Occipital lobe (tissue), 3 donors: ENCODE measurements at places on chromosomes 7 and 10.

DNA sequence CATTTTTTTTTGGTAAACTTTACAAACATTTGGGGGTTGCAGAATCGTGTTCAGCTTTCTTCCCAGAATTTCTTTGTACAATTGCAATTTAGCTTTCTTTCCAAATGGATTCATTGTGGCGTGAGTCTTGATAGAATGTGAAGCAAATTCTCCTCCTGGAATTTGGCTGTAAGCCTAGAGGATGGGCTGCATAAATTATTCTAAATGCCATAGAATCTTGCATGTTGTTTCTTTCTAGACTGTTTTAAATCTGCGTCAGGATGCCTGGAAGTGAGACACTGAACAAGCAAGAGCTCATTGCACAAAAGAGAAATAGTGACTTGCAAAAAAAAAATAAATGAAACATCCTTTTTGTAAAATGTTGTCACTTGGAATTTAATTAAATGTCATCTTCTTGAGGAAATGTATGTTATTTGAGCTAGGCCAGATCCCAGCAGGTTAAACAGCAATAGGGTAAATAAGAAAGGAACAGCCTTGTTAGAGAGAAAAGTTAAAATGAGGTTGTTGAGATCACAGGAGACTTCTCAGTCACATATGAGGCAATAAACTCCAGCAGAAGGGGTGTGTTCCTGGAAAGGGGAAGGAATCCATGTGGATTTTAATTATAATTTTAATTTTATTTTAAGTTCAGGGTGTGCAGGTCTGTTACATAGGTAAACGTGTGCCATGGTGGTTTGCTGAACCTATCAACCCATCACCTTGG, 483.0 kb downstream of the PLXDC2 start:
- no peak for DNase-seq

DNA sequence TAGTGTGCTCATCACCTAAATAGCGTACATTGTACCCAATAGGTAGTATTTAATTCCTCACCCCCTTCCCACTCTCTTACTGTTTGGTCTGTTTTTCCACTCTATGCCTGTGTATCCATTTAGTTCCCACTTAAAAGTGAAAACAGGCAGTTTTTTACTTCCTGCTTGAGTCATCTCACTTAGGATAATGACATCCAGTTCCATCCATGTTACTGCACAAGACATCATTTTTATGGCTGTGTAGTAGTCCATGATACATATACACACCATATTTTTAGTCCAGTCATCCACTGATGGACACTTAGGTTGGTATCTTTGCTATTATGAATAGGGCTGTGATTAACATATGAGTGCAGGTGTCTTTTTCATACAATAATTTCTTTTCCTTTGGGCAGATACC, 10.1 kb downstream of the STK17A start:
- no peak for DNase-seq

GRCh38 chr7:77679608-77680007, 16.7 kb upstream of the RSBN1L start:
- no peak for DNase-seq

- no peak for DNase-seq
These were observed 2.8 kb downstream of the SP8 start for GRCh38 chr7:20783700-20784387.

- DNase-seq: no peak
These were observed 39.1 kb downstream of the MTPN start for GRCh38 chr7:135938086-135938485.

DNA sequence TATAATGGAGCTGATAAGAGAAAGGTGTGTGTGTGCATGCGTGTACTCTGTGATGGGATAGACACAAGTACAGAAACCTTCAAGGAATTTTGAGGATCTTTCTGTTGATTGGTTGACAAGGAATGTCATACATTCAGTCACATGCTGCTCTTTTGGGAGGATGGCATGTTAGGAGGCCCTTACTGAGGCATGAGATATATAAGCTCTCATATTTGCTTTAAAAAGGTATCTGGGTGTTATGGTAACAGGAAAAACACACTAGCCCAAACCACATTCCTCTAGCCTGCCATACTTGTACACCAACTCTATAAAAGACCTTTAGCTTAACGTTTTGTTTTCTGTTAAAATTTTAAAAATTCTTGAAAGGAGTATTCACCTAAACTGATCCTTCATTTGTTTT, 72.5 kb upstream of the EGFR start:
- DNase-seq: no peak

DNA sequence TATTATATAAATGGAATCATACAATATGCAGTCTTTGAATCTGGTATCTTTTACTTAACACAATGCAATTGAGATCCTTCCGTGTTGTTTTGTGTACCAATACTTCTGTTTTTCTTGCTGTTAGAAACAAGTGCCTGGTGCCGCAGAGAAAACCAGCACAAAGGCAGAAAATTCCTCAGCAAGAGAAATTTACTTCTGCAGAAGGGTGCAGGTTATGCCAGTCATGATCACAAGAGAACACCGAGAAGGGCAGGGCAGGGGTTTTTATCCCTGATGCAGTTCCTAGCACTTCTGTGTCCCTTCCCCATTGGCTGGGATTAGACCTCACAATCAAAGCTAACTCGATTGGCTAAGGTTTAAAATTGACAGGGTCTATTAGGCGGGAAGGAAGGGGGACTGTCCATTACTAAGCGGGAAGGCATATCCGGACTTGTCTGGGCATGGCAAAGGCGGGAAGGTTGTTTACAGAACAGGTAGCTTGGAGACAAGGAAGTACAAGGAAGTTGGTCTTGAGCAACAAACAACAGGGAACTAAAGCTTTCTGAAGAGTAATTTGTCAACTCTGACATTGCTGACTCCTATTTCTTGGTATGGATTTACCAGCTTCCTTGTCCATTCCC, 2.4 kb upstream of the ZNF33B start:
- DNase-seq: no peak

- DNase-seq: no peak
These were observed 123.3 kb downstream of the MICU1 start for GRCh38 chr10:72502581-72502980.

GRCh38 chr7:133714654-133715053, 412.5 kb upstream of the LRGUK start:
- no peak for DNase-seq

- DNase-seq: no peak
These were observed 60.5 kb downstream of the PWWP2B start for GRCh38 chr10:132457328-132458070.

GRCh38 chr7:17304926-17305325, 6.5 kb downstream of the AHR start:
- DNase-seq: no peak

- no peak for DNase-seq
These were observed 54.3 kb upstream of the IGFBP3 start for GRCh38 chr7:45975367-45975766.

GRCh38 chr7:155084969-155085368, 14.8 kb downstream of the HTR5A start:
- no peak for DNase-seq

DNA sequence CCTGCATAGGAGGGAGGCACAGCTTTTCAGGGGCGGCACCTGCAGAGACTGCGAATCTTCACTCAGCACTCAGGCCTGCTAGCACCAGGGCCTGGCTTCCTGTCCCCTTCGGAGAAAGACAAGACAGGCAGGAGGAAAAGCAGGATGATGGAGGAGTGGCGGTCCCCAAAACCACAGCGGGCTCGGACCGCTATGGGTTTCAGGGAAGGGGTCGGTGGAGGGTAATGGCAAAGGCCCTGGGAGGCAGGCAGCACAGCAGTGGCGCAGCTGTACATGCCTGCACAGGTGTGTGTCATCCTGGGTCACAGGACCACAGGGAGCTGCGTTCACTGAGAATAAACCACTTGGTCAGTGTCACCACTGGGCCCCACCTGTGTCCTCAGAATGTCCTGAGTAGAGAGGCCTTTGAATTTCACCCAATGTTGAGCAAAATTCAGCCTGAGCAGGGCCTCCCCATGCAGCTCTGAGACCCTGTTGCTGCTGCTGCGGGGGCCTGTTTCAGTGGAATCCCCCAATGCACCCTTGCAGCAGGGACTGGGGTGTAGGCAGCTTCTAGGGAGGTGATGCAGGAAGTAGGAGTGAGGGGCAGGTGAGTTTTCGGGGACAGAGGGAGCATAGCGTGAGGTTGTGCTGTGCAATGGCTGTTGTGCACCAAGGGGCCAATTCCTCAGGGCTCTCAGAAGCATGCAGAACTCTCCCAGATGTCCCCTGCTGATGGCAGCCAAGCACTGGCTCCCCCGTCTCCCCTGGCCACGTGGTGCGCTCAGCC, 90.6 kb upstream of the PPP2R2D start:
- DNase-seq: no peak

- peak; percentile 31 for DNase-seq
These were observed 655 bp downstream of the KLHL7 start for GRCh38 chr7:23106057-23106822.

DNA sequence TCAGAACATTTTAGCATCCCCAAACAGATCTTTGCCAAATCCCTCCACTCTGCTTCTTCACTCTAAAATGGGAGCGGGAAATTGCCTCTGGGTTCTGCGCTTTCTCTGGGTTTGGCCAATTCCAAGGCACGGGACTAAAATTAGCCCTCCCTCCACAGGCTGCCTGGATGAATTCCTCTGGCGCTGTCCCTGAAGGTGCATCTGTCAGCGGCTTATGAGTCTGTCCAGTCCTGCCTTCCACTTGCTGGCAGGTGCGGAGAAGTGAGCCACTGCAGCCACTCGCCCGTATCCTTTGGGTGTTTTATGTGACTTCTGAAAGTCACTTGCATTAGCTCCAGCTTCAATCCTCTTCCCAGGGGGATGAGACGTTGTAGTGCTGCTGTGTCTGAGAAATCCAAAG, 121.6 kb downstream of the SH2D4B start:
- no peak for DNase-seq

- no peak for DNase-seq
These were observed 38.6 kb upstream of the MET start for GRCh38 chr7:116633131-116633988.
